ENCODE measurements at places on chromosomes 12 and 14. TPM values are rescaled to one million over a fixed set of nuclear protein-coding genes. Genes with fewer than 3 reads are reported as not detected.

DNA sequence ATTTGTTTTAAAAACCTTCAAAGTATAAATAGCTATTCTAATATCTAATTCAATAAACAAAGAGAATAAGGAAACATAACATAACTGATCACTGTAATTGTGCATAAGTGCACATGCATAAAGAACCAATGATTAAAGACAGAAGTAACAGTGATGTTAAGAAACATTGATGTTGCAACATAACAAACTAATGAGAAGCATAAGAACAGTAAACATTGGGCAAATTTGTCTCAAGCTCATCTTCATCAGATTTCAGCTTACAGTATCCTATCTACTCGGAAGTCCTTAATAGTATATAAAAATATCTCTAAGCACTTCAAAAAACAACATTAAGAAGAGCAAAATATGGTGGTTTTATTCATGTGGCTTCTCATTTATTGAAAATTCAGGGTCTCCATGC is 97.6 kb downstream of the GARIN6 start:
- no peak for DNase-seq

The KRT7 gene
- 12.3 TPM for total RNA-seq

The ITGA5 gene
- total RNA-seq, result 43.9 TPM

GRCh38 chr12:4663971-4664505 is 15.1 kb downstream of the NDUFA9 start:
- no peak for DNase-seq

GRCh38 chr14:102785595-102785963 is 8.3 kb downstream of the TRAF3 start:
- no peak for DNase-seq

Data from activated CD4-positive, alpha-beta T cell treated with anti-CD3 and anti-CD28 coated beads, Interleukin-2, amount 10 ng/mL, durations not matched to agents 24 days and 14 days (primary cell).